Naive thymus-derived CD8-positive, alpha-beta T cell (primary cell): ENCODE measurements at places on chromosomes 4 and X. TPM values are rescaled to one million over a fixed set of nuclear protein-coding genes. Genes with fewer than 3 reads are reported as not detected.

DNA sequence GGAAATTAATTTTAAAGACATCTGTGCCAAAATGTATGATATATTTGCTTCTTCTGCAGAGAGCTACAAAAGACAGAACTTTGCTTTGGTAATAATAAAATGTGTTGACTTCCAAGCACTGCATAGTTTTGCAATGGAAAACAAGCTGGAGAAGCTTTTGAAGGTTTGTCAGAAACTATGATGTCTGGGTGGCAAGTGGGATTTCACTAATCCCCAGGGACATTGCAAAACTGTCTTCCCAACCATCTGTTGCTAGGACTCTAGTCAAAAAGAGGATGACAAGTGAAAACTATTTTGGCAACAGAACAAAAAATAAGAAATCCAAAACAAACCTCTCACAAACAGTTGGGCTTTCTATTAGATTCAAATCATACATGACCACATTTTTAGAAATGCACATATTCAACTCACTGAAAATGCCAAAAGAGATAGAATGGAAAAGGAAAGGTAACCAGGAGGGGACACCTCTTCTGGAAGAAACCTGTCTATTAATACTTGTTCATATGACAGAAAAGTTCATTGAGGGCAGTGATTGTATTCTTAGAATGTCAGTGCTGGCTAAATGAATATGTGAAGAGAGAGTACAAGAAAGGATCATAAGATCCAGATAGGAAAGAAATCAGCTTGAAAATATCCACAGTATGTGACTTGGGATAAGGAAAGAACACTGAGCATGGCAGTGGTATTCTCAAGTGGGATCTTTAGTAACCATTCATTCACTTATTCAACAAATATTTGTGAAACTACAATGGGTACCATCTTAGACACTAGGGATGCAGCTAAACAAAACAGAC is 228.0 kb downstream of the RASL11B start:
- DNase-seq, result no peak

DNA sequence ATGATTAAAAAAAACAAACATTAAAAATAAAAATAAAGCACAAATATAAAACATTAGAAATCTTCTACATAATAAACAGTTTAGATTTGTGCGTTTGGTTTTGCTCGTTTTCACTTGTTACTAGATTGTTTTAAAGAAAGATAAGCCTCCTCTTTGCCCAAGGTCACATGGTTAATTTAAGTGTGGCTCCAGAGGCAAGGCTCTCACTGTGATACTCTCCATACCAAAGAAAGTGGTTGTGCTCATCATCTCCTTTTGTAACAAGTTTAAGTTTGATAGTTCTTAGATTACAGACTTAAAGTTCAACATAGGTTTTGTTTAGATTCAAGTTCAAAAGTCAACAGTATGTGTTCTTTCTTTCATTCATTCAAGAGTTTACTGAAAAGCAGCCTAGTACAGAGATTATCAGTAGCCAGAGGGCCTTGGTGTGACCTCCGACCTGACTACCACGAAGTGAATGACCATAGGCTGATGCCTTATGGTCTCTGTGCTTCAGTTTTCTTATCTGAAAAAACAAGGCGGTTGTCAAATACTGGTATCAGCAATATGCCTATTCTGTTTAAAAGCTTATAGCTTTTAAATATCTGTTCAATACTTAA is 133.2 kb downstream of the ZAR1 start:
- DNase-seq, result no peak

UGDH gene
- total RNA-seq, result 22.7 TPM

GRCh38 chr4:22969287-22969896 is 276.7 kb downstream of the GBA3 start:
- DNase-seq, result no peak

GRCh38 chrX:42519666-42520231 is 258.2 kb downstream of the PPP1R2C start:
- no peak for DNase-seq

DNA sequence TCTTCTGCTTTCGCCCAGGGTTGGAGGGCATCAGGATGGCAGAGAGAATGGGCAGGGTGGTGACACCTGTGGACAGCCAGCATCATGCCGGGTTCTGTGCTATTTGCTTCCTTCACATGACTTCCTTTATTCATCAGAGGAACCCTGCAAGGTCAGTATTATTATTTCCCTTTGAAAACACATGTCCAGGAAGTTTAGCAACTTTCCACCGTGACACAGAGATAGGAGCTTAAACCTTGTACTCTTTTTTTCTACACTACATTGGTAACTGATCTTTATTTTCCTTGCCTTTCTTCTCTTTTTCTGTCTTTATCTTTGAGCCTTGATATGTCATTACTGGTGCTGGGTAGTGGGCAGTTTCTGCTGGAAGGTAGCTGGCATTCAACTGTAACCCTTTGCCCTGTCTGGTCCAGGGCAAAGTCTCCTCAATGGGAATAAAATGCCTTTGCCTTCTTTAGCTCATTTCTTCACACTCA is 5.0 kb upstream of the MGST2 start:
- DNase-seq, result no peak

- DNase-seq, result no peak
These were observed 185.7 kb upstream of the NRK start for GRCh38 chrX:105636667-105637066.

ASB5 gene
- not detected for total RNA-seq
